ENCODE measurements at places on chromosomes 2 and 18. TPM values are rescaled to one million over a fixed set of nuclear protein-coding genes. Genes with fewer than 3 reads are reported as not detected.

- DNase-seq: peak; percentile 65
These were observed 59.4 kb upstream of the RAPH1 start for GRCh38 chr2:203594541-203594940.

DNA sequence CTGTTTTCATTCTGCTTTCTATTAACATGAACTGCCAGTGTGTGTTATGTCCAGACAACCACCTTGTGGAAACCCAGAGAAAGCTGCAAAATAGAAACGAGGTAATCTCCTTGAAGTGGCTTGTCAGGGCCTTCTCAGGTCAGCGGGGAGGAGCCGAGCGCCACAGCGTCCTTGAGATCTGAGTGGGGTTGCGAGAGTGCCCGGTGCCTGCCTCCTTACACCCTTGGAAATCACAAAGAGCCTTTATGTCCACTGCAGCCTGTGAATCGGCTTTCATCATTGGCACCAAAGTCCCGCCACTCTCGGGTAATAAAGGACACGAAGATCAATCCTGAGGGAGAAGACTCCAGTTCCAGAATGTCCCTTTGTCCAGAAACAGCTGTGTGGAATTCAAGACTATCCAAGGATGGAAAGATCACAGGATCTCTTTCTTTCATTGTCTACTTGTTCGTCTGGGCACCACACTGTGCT lies 135.2 kb downstream of the HRH4 start:
- DNase-seq: no peak

DNA sequence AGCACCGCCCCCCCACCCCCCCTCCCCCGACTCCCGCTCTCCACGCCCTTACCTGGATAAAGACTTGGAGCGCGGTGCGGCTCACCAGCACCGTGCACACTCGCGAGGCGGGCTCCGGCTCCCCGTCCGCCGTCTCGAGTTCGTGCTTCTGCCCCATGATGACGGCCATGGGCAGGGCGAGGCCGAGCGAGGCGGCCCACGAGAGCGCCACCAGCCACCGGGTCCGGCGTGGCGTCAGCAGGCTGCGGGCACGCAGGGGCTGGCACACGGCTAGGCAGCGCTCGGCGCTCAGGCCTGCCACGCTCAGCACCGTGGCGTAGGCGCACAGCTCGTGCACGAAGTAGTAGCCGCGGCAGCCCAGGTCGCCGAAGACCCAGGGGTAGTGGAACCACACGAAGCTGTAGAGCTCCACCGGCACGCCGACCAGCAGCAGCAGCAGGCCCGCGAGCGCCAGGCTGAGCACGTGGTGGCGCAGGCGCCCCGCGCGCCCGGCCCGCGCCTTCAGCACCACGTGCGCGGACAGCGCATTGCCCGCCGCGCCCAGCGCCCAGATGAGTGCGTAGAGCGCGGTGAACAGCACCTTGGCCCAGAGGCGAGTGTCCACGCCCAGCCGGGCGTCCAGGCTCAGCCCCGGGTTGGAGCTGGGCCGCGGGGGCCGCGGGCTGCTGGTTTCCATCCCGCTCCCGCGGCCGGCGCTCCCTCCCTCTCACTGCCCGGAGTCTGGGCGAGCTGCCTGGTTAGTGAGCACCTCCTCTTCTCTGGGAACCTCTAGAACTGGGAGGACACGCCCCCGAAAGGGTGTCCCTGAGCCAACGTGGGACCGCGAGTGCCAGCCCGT lies at the start of gene NTSR2:
TSS of gene NTSR2 (minus strand) at position 742 of the 838 bp plus-strand sequence. CDS start at position 676, 66 bp downstream.
- DNase-seq: peak; percentile 47

Gene ZNF516
- total RNA-seq: 59.8 TPM

GRCh38 chr2:85435220-85435958 lies 16.9 kb downstream of the SH2D6 start:
- no peak for DNase-seq

Gene TTN
- 0.50 TPM for total RNA-seq

DNA sequence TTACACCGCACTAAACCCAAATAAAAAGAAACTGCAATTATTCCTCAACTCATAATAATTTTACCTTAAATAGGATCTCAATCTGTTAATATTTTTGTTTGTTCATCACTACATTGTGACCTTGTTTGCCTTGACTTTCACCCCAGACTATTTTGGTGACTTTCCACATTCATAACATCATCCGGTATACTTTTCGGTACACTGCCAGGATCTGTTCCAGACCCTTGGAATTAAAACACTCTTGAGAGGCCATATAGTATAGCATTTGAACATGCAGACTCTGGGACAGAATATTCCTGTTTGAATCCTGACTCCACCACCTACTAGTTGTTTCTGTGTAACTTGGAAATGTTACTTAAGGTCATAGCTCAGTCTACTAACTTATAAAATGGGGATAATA lies 577.4 kb downstream of the METTL4 start:
- DNase-seq: no peak

All from astrocyte (in vitro differentiated cells and primary cell).